ENCODE measurements at places on chromosomes 4 and X.

- no peak for DNase-seq
Observed at GRCh38 chr4:16264798-16265197, 38.5 kb upstream of the TAPT1 start.

GRCh38 chr4:7129871-7130620, 62.2 kb upstream of the GRPEL1 start:
- no peak for DNase-seq

DNA sequence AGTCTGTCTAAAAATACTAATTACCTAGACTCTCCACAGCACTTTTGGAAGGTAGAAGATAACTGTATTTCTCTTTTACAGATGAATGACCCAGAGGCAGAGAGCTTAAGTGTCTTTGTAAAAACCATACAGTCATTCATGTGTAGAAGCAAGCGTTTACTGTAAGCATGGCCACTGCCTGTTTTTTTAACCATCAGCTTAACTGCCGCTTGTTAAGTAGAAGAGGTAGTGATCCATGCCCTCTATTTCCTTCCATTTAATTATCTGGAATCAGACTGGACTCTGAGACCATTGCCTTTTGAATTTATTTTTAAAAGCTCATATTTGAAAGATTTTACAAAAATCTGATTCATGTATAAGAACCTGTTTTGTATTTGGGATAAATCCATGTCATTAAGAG, 111.2 kb upstream of the TECRL start:
- no peak for DNase-seq

DNA sequence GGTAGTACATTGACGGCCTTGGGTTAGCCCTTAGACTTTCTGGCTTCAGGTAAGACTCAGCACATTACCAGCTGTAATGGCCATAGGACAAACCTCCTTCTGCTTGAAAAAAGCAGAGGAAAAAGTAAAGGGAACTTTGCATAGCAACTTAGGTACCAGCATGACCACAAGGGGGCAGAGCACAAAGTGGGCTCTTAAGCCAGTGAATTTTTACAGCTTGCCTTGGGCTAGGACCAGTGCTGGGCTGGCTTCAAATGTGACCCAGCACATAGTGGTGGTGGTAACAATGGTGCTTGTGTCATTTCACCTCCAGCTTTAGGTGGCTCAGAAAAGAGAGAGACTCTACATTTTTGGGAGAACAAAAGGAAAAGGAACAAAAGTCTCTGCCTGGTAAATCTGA, 66.1 kb downstream of the KLHL4 start:
- DNase-seq = no peak

DNA sequence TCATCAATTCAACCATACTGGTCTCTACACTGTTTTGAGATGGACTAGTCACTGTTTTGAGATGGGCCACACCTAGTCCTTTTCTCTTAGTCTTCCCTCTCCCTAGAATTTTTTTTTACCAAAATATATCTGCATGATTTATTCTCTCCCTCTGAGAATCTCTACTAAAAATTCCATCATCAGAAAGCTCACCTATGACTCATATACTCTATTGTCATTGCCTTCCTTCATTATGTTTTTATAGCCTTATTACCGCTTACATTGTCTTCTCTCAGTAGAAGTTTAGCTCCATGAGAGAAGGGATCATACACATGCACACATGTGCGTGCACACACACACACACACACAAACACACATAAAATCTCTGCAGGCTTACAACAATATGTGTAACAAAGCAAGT, 303.6 kb downstream of the PCDH10 start:
- no peak for DNase-seq

Data from fibroblast of skin of left biceps (primary cell).